CD4-positive, CD25-positive, alpha-beta regulatory T cell (primary cell): ENCODE measurements at places on chromosomes 3 and 15. TPM values are rescaled to one million over a fixed set of nuclear protein-coding genes. Genes with fewer than 3 reads are reported as not detected.

GRCh38 chr15:51092480-51093040 lies 2.1 kb downstream of the TNFAIP8L3 start:
- no peaks in the 10 kb centered on the region for H3K4me1 ChIP-seq
- peaks cover 32% of the 10 kb centered on the region for H3K27me3 ChIP-seq
- no peak overlapping the region for H3K27ac ChIP-seq
- H3K36me3 ChIP-seq, result no peaks in the 10 kb centered on the region

Gene NR2F2
- not detected for total RNA-seq

DNA sequence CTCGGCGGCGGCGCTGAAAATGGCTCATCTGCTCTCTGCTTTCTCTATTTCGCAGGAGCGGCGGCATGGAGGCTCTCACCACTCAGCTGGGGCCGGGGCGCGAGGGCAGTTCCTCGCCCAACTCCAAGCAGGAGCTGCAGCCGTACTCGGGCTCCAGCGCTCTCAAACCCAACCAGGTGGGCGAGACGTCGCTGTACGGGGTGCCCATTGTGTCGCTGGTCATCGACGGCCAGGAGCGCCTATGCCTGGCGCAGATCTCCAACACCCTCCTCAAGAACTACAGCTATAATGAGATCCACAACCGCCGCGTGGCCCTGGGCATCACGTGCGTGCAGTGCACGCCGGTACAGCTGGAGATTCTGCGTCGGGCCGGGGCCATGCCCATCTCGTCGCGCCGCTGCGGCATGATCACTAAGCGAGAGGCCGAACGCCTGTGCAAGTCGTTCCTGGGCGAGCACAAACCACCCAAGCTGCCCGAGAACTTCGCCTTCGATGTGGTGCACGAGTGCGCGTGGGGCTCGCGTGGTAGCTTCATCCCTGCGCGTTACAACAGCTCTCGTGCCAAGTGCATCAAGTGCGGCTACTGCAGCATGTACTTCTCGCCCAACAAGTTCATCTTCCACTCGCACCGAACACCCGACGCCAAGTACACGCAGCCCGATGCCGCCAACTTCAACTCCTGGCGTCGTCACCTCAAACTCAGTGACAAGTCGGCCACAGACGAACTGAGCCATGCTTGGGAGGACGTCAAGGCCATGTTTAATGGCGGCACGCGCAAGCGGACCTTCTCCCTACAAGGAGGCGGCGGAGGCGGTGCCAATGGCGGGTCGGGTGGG lies 790 bp downstream of the SKOR1 start:
- H3K36me3 ChIP-seq, result no peaks in the 10 kb centered on the region
- H3K27me3 ChIP-seq, result peaks cover 15% of the 10 kb centered on the region
- H3K4me3 ChIP-seq, result no peak overlapping the region
- H3K4me1 ChIP-seq, result peaks cover 66% of the 10 kb centered on the region
- no peak overlapping the region for H3K27ac ChIP-seq

- no peak for DNase-seq
- H3K4me3 ChIP-seq, result no peak overlapping the region
- no peaks in the 10 kb centered on the region for H3K4me1 ChIP-seq
- H3K36me3 ChIP-seq, result no peaks in the 10 kb centered on the region
These were observed 1.4 kb downstream of the VEPH1 start for GRCh38 chr3:157501863-157502262.

- peaks cover 71% of the 10 kb centered on the region for H3K36me3 ChIP-seq
- H3K4me3 ChIP-seq, result no peak overlapping the region
- no peaks in the 10 kb centered on the region for H3K27me3 ChIP-seq
- H3K4me1 ChIP-seq, result no peaks in the 10 kb centered on the region
- no peak overlapping the region for H3K27ac ChIP-seq
- no peak for DNase-seq
These were observed 28.5 kb downstream of the CALML4 start for GRCh38 chr15:68176601-68177000.

Gene SLC28A1
- not detected for total RNA-seq

DNA sequence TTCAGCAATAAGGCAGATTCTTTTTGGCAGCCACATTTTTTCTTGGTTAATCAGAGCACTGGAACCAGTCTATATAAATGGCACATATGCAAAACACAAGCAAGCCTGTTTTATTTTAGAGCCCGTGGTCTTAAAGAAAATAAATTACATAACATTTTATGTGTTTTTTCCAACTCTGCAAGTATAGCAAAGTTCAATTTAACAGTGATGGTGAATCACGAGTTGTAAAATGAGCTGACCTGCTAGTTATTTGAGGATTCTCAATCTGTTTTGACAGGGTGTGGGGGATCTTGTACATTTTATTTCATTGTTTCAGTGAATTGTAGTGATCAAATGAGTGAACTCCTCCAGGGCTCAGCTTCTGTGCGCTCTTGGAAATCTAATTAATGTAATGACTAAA lies 2.7 kb downstream of the ARHGEF26 start:
- no peak overlapping the region for H3K4me3 ChIP-seq
- peaks cover 31% of the 10 kb centered on the region for H3K27me3 ChIP-seq
- no peak for DNase-seq

DNA sequence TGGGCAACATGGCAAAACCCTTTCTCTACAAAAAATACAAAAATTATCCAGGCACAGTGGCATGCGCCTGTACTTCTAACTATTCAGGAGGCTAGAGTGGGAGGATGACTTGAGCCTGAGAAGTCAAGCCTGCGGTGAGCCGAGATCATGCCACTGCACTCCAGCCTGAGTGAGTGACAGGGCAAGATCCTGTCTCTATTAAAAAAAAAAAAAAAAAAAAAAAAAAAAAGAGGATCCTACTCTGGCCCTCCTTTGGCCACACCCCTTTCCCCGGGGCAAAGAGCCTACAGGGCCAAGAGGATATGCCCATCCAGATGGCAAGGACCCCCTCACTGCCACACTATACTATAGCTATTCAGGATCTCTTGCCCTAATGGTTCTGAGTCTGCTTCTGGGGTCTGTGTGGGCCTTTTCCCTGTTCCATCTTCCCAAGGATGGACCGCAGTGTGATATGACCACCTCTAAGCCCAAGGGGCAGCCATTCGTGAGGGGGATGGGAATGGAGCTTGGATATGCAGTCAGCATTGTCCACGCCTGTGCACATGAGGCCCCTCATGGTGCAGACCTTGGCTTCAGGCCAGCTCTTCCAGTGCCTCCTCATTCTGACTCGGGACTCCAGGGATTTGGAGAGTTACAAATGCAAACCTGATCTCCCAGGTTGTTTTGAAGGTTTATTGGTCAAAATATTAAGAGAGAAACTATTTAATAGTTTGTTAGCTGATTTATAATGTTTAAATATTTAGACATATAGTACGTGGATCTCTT lies 7.3 kb downstream of the TYRO3 start:
- no peaks in the 10 kb centered on the region for H3K27me3 ChIP-seq
- H3K4me1 ChIP-seq, result no peaks in the 10 kb centered on the region
- H3K27ac ChIP-seq, result no peak overlapping the region
- no peak overlapping the region for H3K4me3 ChIP-seq
- H3K36me3 ChIP-seq, result no peaks in the 10 kb centered on the region

Gene NPTN
- total RNA-seq, result 45.3 TPM

Gene SPINT1
- 2.1 TPM for total RNA-seq

- H3K4me3 ChIP-seq, result no peak overlapping the region
- H3K4me1 ChIP-seq, result no peaks in the 10 kb centered on the region
- no peak overlapping the region for H3K27ac ChIP-seq
These were observed 225.6 kb upstream of the ROPN1 start for GRCh38 chr3:124217542-124217941.

DNA sequence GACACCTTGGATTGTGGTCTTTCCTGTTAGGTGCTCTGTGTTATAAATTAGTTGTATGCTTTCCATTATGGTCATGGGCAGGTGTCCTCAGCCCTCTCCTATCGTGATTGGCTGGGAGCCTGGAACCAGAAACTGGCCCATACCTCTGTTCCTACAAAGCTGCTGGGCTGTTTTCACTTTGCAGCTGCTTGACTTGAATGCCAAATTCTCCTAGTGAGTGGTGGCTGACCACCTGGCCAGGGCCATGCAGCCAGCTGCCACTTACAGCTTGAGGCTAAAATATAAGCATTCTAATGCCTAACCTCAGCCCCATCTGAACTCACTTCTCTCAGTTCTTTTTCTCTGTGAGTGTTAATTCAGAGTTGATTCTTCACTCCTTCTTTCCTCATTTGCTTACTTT lies 239.3 kb upstream of the GBE1 start:
- no peaks in the 10 kb centered on the region for H3K27me3 ChIP-seq
- no peak overlapping the region for H3K27ac ChIP-seq
- no peaks in the 10 kb centered on the region for H3K4me1 ChIP-seq
- no peaks in the 10 kb centered on the region for H3K36me3 ChIP-seq
- no peak for DNase-seq

Gene AADACL2
- not detected for total RNA-seq

DNA sequence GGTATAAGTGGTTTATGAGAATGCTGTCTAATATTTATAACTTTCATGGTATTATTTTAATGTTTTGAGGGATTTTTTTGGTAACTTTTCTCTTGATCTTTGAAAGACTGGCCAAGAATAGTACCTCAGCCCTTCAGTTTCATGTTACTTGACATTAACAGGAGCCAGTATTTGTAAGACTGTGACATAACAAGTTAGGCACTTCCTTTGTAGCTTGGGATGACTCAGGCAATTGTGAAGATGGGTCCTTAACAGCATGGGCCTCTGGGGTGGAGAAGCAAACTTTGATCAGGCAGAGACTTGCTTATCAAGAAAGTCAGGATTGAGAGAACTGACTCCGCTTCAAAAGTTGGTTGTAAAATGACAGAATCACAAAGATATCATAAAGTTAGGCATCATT lies 9.5 kb downstream of the LRRC49 start:
- no peak for DNase-seq
- no peaks in the 10 kb centered on the region for H3K36me3 ChIP-seq
- no peak overlapping the region for H3K27ac ChIP-seq
- no peak overlapping the region for H3K4me3 ChIP-seq
- H3K27me3 ChIP-seq, result peaks cover 9% of the 10 kb centered on the region
- no peaks in the 10 kb centered on the region for H3K4me1 ChIP-seq

DNA sequence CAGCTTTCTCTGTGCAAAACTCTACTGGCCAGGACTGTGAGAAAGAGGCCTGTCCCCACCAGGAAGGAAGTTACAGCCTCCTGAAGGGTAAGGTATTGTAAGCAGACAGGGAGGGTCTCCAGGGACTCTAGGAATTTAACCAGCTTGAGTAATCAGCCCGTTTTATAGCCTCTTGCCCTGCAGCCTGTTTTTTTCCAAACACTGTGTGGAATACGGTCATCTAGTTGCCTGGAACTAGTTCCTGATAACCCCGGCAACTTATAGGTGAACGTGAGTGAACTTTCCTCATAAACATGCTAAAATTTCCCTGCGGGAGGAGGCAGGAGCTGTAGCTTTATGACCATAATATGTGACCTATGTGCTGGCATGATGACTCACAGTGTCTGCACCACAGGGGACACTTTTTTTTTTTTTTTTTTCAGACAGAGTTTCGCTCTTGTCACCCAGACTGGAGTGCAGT lies 60.1 kb upstream of the DAZL start:
- DNase-seq, result no peak
- H3K36me3 ChIP-seq, result no peaks in the 10 kb centered on the region
- no peak overlapping the region for H3K27ac ChIP-seq
- no peak overlapping the region for H3K4me3 ChIP-seq

- no peaks in the 10 kb centered on the region for H3K27me3 ChIP-seq
- DNase-seq, result no peak
- H3K4me3 ChIP-seq, result no peak overlapping the region
- no peak overlapping the region for H3K27ac ChIP-seq
- no peaks in the 10 kb centered on the region for H3K36me3 ChIP-seq
These were observed 82.8 kb downstream of the SEC22A start for GRCh38 chr3:123284399-123285010.

GRCh38 chr3:100717637-100718487 lies 8.6 kb downstream of the TFG start:
- peaks cover 4% of the 10 kb centered on the region for H3K4me1 ChIP-seq
- DNase-seq, result no peak
- peaks cover 63% of the 10 kb centered on the region for H3K36me3 ChIP-seq
- H3K4me3 ChIP-seq, result no peak overlapping the region

DNA sequence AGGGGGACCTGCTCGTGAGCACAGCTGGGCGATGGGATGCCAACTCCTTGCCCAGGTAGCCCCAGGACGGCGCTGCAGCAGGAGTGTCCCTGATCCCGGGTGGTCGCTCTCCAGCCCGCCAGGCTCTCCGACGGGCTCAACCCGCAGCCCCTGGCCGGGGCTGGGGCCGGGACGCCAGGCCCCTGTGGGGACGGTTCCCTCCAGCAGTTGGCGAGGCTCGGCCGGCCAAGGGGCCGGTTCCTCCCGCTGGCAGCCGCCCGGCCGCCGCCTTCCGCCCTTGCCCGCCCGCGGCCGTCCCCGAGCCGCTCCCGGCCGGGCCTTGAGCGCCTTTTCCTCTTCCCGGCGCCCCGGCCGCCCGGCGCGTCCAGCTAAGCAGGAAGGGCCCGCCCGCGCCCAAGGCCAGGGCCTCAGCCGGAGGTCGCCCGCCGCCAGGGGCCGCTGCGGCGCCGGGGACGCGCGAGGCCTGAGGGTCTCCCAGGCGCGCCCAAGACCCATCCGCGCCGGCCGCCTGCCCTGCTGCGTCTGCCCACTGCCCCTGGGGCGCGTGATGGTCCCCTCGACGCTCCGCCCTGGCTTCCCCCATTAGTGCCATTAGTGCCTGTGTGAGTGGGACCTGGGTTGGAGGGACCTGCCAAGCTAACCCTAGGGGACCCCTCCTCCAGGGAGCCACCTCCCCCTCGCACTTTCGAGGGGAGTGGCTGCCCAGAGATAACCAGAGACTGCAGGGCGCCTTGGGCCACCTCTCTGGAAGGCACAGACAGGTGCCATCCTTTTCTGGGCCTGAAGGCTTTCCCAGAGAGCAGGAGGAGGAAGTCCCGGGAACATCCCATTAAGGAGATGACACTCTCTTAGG lies 106.4 kb downstream of the FBLN2 start:
- H3K27ac ChIP-seq, result no peak overlapping the region
- H3K4me1 ChIP-seq, result peaks cover 15% of the 10 kb centered on the region
- no peak for DNase-seq
- peaks cover 5% of the 10 kb centered on the region for H3K27me3 ChIP-seq
- H3K36me3 ChIP-seq, result no peaks in the 10 kb centered on the region

DNA sequence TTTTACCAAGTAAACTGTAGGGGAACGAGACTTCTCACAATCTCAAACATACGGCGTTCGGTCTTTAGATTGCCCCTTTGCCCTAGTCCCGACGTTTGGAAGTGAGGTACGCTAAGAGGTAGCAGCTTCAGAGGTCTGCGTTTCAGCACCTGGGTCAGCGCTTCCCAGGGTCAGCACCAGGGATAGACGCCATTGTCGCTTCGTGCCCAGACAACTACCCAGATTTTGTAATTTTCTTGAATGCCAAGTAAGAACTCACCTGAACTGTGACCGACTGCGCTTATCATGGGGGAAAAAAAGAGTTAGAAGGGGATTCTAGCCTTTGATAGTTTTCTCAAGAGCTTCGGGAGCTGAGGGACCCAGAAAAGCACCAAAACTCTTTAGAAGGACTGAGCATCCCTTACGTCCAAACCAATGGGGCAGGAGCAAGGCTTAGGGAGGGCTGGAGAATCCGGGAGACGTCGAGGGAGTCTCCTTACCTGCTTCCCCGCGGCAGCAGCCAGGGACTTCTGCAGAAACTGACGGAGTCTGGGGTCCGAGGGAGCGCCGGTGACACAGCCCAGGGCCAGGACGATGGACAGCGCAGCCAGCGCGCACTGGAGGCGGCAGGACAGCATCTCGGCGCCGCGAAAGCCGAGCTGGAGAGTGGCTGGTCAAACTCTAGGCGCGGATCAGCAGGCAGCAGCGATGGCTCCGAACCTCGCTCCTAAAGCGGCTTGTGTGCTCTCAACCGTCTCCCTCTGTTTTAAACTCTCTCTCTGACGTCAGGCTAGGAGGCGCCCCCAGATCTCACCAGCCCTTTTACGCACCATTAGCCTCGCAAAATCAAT lies at the start of gene SST:
TSS of gene SST (minus strand) at position 720 of the 830 bp plus-strand sequence. CDS start at position 617, 103 bp downstream.
- no peak within 1 kb of the TSS for H3K4me3 ChIP-seq
- no peaks in the 10 kb centered on the region for H3K36me3 ChIP-seq
- peaks cover 41% of the 10 kb centered on the region for H3K27me3 ChIP-seq
- peak; percentile 13 for DNase-seq
